Thyroid gland (tissue), 4 donors: ENCODE measurements at places on chromosomes 6 and 20. TPM values are rescaled to one million over a fixed set of nuclear protein-coding genes. Genes with fewer than 3 reads are reported as not detected.
A peak's percentile ranks its signal among the peaks of the same experiment; 100 is the strongest.

DNA sequence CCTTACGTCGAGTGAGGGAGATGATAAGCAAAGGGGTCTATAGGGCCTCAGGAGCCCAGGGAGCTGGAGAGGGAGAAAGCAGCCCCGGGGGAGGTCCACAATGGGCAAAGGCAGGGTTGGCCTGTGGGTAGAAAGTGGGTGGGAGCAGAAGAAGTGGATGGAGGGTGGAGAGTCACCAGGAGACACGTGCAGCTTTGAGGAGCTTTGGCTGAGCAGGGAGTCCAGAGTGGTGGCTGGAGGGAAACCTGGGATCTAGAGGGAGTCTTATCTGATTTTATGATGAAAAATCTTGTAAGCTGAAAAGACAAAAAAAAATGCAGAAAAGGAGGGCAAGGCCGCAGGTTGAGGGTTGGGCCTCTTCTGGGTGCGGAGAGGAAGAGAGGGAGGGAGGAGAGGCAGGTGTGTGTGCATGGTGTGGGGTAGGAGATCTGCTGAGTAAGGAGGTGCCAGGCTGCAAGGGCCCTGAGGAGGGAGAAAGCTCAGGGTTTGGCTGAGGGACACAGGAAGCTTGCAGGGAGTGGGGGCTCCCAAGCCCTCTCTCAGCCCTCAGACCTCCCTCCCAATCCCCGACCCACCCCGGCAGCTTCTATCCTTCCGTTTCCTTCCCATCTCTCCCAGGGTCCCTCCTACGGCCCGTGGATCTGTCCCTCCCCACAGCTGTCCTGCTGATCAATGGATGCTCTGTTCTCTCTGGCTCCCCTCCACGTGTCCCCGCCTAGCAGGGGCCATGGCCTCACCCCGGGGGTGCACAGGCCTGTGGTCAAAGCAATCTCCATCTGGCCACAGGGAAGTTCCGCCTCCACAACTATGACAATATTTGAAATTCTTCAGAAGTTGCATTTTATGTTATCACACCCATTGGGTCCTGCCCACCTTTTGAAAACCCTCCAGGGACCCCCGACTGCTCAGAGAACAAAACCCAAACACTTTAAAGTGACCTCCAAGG is 17.1 kb upstream of the BPI start:
- no peak for DNase-seq
- H3K36me3 ChIP-seq = no peaks in the 10 kb centered on the region
- no peak overlapping the region for H3K4me3 ChIP-seq
- H3K27ac ChIP-seq = no peak overlapping the region

- peaks cover 41% of the 10 kb centered on the region for H3K4me1 ChIP-seq
- peak overlapping the region; percentile 84 for H3K27ac ChIP-seq
- DNase-seq = no peak
- H3K27me3 ChIP-seq = no peaks in the 10 kb centered on the region
Observed at GRCh38 chr6:33745548-33745947, 1.2 kb downstream of the IP6K3 start.

DNA sequence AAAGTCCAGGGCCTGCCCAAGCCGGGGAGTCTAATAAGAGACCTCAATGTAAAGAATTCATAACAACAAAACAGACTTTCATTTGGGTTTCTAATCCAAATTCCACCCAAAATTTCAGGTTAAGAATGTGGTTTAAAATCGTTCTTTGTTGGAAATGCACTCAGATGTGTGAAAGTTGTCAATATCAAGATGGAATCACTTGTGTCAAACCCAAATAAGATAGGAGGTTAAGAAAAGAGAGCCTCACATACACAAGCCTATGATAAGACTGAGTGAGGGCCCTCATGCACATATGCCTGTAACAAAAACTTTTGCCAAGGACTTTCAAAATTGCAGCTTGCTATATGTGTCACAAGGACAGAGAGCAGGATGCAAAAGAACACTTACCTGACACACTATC is 145.7 kb downstream of the HACE1 start:
- no peak overlapping the region for H3K27ac ChIP-seq
- H3K4me3 ChIP-seq = no peak overlapping the region
- no peaks in the 10 kb centered on the region for H3K36me3 ChIP-seq
- H3K27me3 ChIP-seq = no peaks in the 10 kb centered on the region
- no peak for DNase-seq
- H3K4me1 ChIP-seq = peaks cover 8% of the 10 kb centered on the region

- H3K4me3 ChIP-seq = no peak overlapping the region
- no peak for DNase-seq
- H3K36me3 ChIP-seq = no peaks in the 10 kb centered on the region
- no peak overlapping the region for H3K27ac ChIP-seq
Observed at GRCh38 chr20:48159145-48160008, 374.1 kb upstream of the SULF2 start.

- DNase-seq = peak; percentile 71
- H3K27me3 ChIP-seq = no peaks in the 10 kb centered on the region
- peaks cover 33% of the 10 kb centered on the region for H3K4me1 ChIP-seq
Observed at GRCh38 chr20:59010321-59010994, 3.4 kb upstream of the CTSZ start.

DNA sequence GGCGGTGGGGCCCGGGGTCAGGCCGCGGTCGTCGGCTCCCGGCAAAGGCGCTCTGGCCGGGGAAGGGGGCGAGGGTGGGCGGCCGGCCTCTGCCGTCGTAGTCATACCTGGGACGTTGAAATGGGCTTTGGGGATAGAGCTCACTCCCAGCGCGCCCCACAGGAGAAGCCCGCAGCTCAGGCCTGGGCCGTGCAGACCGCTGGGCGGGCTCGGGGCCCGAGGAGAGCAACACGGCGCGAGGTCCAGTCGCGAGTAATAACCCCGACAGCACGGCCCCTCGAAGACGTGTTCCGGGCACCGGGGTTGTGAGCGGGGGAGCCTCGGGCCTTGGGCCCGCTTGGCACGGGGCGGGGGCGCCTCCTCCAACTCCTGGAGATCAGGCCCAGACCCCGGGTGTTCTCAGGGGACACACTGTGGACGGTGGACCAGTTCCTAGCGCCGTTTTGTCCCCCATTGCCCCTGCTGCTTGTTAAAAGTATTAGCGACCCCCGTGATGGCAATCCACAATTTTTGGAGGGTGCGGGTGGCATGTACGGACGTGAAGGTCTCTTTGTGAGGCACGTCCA is 10.9 kb downstream of the FOXC1 start:
- peaks cover 14% of the 10 kb centered on the region for H3K27me3 ChIP-seq
- H3K4me3 ChIP-seq = no peak overlapping the region
- peaks cover 26% of the 10 kb centered on the region for H3K4me1 ChIP-seq
- no peak for DNase-seq
- no peak overlapping the region for H3K27ac ChIP-seq

GRCh38 chr6:34106421-34106820 is 39.5 kb downstream of the GRM4 start:
- H3K27ac ChIP-seq = no peak overlapping the region
- no peaks in the 10 kb centered on the region for H3K4me1 ChIP-seq
- DNase-seq = no peak
- no peak overlapping the region for H3K4me3 ChIP-seq
- no peaks in the 10 kb centered on the region for H3K27me3 ChIP-seq

DNA sequence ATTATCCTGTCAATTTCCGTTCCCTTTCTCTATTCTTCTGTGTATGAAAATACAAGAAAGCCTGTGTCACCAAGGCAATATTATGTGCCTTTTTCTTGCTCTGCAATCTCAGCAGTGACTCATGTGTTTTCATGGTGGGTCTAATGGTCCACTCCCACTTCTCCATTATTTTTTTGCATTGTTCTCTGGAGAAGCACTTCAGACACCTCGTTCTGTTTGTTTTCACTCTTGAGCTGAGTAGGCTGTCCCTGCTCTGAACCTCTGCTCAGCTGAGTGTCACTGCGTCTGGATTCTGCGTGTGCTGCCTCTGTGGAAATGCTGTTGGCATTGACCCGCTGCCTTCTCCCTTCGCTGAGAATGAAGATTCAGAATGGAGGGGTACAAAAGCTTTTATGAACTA is 230.6 kb downstream of the TMEM242 start:
- H3K27ac ChIP-seq = no peak overlapping the region
- peak; percentile 40 for DNase-seq
- no peaks in the 10 kb centered on the region for H3K27me3 ChIP-seq

DNA sequence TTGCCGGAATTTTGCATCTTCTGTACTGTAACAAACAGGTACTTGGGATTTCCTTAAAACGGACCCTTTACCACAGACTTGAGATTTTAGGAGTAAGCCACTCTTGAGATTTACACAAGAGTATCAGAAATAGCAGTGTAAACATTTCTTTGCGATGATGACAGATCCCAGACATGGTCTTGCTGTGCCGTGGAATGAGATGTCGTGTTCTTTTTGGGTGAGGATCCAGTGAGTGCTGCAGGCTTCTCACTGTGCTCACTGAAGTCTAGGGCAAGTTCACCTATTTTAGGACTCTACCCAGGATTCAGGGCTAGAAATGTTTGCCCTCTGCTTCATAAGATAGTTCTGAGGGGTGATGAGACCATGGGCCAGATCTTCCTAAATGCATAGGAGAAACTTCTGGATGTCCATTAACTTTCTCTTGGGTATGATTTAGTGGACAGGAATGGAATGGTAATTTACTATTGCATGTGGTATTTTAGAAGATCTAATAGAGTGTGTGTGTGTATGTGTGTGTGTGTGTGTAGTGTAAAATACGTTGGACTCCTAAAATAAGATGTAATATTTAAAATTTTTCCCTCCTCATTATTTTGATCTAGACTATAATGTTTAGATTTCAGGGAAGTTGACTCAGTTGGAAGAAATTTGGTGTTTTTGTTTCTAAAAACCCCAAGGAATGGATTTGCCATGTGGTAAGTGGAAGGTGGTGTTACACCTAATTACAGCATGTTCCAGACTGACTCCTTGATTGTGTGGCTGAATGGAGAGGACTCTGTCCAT is 8.5 kb downstream of the LRRC1 start:
- H3K27ac ChIP-seq = no peak overlapping the region
- no peaks in the 10 kb centered on the region for H3K36me3 ChIP-seq
- H3K4me1 ChIP-seq = peaks cover 18% of the 10 kb centered on the region
- DNase-seq = no peak

GRCh38 chr20:58361481-58362205 is 27.4 kb upstream of the VAPB start:
- H3K27me3 ChIP-seq = no peaks in the 10 kb centered on the region
- peaks cover 3% of the 10 kb centered on the region for H3K4me1 ChIP-seq
- H3K4me3 ChIP-seq = no peak overlapping the region
- H3K27ac ChIP-seq = no peak overlapping the region

GRCh38 chr20:17859616-17860232 is 108.9 kb downstream of the SNX5 start:
- peak overlapping the region; percentile 64 for H3K27ac ChIP-seq
- H3K36me3 ChIP-seq = no peaks in the 10 kb centered on the region
- no peaks in the 10 kb centered on the region for H3K27me3 ChIP-seq

- H3K4me1 ChIP-seq = no peaks in the 10 kb centered on the region
- no peaks in the 10 kb centered on the region for H3K36me3 ChIP-seq
- no peak overlapping the region for H3K27ac ChIP-seq
- DNase-seq = no peak
Observed at GRCh38 chr20:34654207-34654744, 22.6 kb downstream of the PIGU start.

DNA sequence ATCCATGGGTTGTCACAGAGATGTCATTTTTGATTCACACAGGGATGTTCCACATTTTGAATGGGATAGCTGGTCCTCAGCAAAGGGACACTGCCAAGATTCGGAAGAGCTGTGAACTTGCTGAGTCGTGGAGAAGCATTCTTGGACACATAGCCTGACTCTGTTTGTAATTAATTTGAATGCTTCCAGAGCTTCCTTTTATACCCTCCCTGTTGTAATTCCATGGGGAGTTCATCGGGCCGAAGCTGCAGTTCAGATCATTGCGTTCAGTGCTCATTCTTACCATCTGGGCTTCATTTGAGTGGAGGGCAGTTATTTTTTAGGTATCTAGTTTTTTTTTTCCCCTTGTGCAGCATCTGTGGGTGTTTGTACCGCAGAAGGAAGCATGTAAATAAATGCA is 126.5 kb downstream of the SLC24A3 start:
- H3K4me1 ChIP-seq = peaks cover 8% of the 10 kb centered on the region
- no peak overlapping the region for H3K4me3 ChIP-seq
- no peak for DNase-seq
- H3K27ac ChIP-seq = no peak overlapping the region
- no peaks in the 10 kb centered on the region for H3K27me3 ChIP-seq
- H3K36me3 ChIP-seq = no peaks in the 10 kb centered on the region

GRCh38 chr6:39941138-39941537 is 6.9 kb upstream of the MOCS1 start:
- no peak overlapping the region for H3K4me3 ChIP-seq
- no peak overlapping the region for H3K27ac ChIP-seq
- no peaks in the 10 kb centered on the region for H3K27me3 ChIP-seq
- DNase-seq = no peak
- no peaks in the 10 kb centered on the region for H3K4me1 ChIP-seq

- no peaks in the 10 kb centered on the region for H3K27me3 ChIP-seq
- no peak for DNase-seq
- no peak overlapping the region for H3K27ac ChIP-seq
- no peak overlapping the region for H3K4me3 ChIP-seq
- H3K4me1 ChIP-seq = no peaks in the 10 kb centered on the region
Observed at GRCh38 chr20:49649672-49650071, 64.0 kb downstream of the B4GALT5 start.

- no peaks in the 10 kb centered on the region for H3K4me1 ChIP-seq
- H3K27ac ChIP-seq = no peak overlapping the region
- no peak overlapping the region for H3K4me3 ChIP-seq
- H3K36me3 ChIP-seq = no peaks in the 10 kb centered on the region
Observed at GRCh38 chr6:54629131-54629530, 217.4 kb upstream of the FAM83B start.

GRCh38 chr6:119210596-119210995 is 132.1 kb upstream of the FAM184A start:
- no peaks in the 10 kb centered on the region for H3K36me3 ChIP-seq
- DNase-seq = no peak
- H3K27me3 ChIP-seq = no peaks in the 10 kb centered on the region
- no peak overlapping the region for H3K27ac ChIP-seq

GSTA3 gene
- not detected for total RNA-seq

LY6G6D gene
- total RNA-seq = not detected

HLA-DQA2 gene
- not detected for total RNA-seq

LPA gene
- not detected for total RNA-seq

NUS1 gene
- 35.5 TPM for total RNA-seq

COQ3 gene
- total RNA-seq = 5.3 TPM
